Fibroblast of the aortic adventitia (primary cell): ENCODE measurements at places on chromosomes 13 and 19. TPM values are rescaled to one million over a fixed set of nuclear protein-coding genes. Genes with fewer than 3 reads are reported as not detected.

Gene KLK2
- total RNA-seq, result not detected in 2 replicates

Gene REX1BD
- total RNA-seq, result 41.4 and 153 TPM in 2 replicates

Gene CGB1
- not detected in 2 replicates for total RNA-seq

Gene CEBPA
- 0.18 TPM in 1 of 2 replicates, not detected in the other for total RNA-seq

Gene USPL1
- total RNA-seq, result 17.0 and 20.3 TPM in 2 replicates

Gene CRX
- not detected in 2 replicates for total RNA-seq

Gene C13orf42
- not detected in 2 replicates for total RNA-seq

Gene CAPN12
- 0.18 TPM in 1 of 2 replicates, not detected in the other for total RNA-seq

Gene PSG7
- 0.27 TPM in 1 of 2 replicates, not detected in the other for total RNA-seq

Gene ZNF85
- 10.4 and 11.4 TPM in 2 replicates for total RNA-seq

Gene ICAM5
- total RNA-seq, result 1.2 and 4.4 TPM in 2 replicates

Gene PRKCG
- not detected in 2 replicates for total RNA-seq

Gene SERPINE3
- total RNA-seq, result not detected in 2 replicates

Gene PPP6R1
- total RNA-seq, result 39.0 and 41.5 TPM in 2 replicates

Gene ERICH4
- total RNA-seq, result not detected in 2 replicates

Gene RGS9BP
- total RNA-seq, result 0.36 and 1.5 TPM in 2 replicates

Gene TEX26
- not detected in 2 replicates for total RNA-seq

Gene ETV2
- total RNA-seq, result 0.81 and 1.6 TPM in 2 replicates

Gene DOHH
- 6.5 and 18.6 TPM in 2 replicates for total RNA-seq

Gene CBY2
- total RNA-seq, result not detected in 2 replicates

Gene NLRP9
- total RNA-seq, result not detected in 2 replicates

Gene SLC25A23
- 27.7 and 46.9 TPM in 2 replicates for total RNA-seq

Gene LHB
- not detected in 2 replicates for total RNA-seq

Gene FLT3
- total RNA-seq, result not detected in 2 replicates

Gene NMRK2
- not detected in 2 replicates for total RNA-seq

Gene THOP1
- 46.4 and 70.0 TPM in 2 replicates for total RNA-seq

Gene IFI30
- 0.90 and 23.1 TPM in 2 replicates for total RNA-seq

Gene GJB6
- total RNA-seq, result not detected in 2 replicates

Gene ZNF878
- total RNA-seq, result not detected in 2 replicates

Gene SIGLECL1
- not detected in 2 replicates for total RNA-seq

Gene CKAP2
- total RNA-seq, result 9.2 and 55.5 TPM in 2 replicates

Gene DCLK1
- 67.8 and 80.0 TPM in 2 replicates for total RNA-seq
